ENCODE measurements at places on chromosomes 16 and 17.
A peak's percentile ranks its signal among the peaks of the same experiment; 100 is the strongest.

DNA sequence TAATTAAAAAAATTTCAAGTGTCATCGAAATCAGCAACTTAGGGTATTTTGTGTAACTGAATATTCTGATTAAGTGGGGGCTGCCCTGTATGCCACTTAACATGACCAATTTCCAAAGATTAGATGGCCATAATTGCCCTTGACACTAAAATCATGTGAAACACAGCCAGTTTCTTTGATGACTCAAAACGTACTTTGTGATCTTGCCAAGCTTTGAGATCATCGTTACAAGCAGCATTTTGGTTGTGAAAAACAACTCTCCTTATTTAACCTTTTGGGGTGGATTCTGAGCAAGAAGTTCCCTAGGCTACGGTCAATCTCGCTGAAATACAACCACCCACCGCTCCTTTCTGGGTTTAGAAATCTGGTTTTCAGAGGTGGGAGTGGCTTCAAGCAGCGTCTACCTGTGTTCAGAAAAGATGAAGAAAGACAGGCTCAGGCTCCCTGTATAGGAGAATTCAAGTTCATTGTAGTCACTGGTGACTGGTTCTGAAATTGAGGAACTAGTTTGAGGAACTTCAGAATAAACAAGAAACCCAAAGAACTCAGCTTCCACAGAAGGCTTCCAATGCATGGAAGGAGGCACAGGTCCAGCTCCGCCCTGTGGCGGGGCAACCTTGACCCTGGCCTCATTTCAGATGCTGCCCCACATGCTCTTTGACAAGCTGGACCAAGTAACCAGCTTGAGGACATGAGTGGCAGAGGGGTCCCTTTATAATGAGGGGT is 9.4 kb downstream of the MAP3K14 start:
- peak; percentile 65 for DNase-seq

GRCh38 chr17:57516290-57517230 is 228.5 kb downstream of the CCDC182 start:
- no peak for DNase-seq

DNA sequence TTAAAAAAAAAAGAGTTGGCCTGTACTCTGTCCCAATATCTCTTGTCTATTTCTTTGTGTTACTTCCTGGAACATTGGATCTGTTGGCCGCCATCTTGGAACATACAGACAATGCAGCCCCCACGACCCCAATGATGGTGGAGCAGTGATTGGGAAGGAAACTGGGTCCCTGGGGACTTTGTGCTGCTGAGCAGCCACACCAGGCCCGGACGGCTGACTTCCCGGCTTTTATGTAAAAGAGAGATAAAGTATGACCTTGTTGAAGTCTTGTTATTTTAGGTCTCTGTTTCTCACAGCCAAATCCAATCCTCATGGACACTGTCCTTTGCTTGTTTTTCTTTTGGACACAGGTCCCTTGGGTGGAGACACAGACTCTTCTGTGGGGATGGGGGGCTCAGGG is 204.5 kb downstream of the SALL1 start:
- DNase-seq = no peak

DNA sequence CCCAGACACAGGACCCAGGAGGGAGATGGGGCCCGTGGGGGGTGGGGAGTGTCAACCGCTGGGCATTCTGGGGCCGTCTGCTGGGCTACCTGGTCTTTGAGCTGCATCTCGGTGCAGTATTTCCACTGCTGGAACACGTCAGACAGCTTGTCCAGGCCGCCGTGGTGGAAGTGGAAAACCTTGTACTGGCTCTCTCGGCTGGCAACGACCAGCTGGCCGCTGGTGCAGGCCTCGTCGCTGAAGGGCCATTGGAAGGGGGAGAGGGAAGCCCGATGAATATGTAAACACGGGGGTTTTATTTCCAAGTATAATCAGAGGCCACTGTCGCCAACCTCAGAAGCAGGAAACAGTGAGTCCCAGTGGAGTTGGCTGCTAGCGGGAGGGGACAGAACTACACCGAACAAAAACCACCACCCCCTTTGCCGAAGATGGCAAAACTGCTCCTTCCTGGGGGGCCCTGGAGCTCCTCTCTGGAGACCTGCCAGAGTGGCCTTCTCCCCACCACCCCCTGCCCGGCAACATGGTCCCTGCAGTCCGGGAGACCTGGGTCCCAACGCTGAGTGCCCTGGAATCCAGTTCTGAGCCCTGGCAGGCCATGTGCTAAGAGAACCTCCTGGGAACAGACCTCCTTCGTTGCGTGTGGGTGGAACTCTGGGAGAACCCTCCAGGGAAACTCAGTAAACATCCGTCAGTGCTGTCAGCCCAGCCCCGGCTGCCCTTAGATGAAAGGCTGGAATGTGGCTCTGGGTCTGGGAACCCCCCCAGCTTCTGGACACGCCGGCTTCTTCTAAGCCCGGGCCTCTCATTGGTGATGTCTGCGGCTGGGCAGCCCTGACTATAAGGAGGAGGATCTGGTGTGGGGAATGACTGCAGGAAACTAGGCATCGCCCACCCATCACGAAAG is 84.1 kb downstream of the TBC1D16 start:
- DNase-seq = peak; percentile 45

GRCh38 chr17:69607162-69607834 is 192.8 kb downstream of the MAP2K6 start:
- DNase-seq = peak; percentile 65

DNA sequence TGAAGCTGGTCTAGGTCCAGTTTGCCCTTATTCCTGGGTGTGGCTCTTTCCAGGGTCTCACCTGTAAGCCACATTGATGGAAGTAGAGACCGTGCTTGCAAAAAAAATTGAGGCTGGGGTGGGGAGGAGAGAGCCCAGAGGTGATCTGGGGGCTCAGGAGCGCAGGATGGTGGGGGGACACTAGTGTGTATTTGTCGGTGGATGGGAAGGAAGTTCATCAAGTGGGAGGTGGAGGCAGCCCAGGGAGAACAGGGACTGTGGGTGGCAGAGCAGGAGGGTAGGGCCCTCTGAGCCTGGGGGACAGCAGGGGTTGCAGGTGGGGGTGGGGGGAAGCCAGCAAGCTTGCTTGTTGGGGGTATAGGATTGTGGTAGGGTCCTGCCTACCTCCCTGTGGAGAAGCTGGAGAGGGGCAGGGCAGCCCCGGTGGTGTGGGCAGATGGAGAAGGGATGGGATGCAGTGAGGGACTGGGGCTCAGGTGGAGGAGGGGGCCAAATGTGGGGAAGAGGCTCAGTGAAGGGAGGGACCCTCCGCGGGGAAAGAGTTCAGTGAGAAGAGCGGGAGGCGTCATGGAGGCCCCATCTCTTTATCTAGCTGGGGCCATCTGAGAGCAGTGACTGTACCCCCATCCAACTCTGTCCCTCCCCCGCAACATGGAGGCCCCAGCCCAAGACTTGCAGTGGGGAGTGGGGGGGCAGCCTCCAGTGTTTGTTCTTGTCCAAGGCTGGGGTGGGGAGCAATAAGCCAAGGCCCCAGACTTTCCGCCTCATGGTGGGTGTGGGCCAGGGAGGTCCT is 17.2 kb upstream of the TMEM92 start:
- DNase-seq = no peak

GRCh38 chr16:3112881-3113574 is 642 bp downstream of the ZNF205 start:
- DNase-seq = no peak

- DNase-seq = no peak
Observed at GRCh38 chr16:59597269-59597668, 863.2 kb upstream of the GOT2 start.

- DNase-seq = no peak
Observed at GRCh38 chr17:66435182-66435581, 132.8 kb downstream of the PRKCA start.

DNA sequence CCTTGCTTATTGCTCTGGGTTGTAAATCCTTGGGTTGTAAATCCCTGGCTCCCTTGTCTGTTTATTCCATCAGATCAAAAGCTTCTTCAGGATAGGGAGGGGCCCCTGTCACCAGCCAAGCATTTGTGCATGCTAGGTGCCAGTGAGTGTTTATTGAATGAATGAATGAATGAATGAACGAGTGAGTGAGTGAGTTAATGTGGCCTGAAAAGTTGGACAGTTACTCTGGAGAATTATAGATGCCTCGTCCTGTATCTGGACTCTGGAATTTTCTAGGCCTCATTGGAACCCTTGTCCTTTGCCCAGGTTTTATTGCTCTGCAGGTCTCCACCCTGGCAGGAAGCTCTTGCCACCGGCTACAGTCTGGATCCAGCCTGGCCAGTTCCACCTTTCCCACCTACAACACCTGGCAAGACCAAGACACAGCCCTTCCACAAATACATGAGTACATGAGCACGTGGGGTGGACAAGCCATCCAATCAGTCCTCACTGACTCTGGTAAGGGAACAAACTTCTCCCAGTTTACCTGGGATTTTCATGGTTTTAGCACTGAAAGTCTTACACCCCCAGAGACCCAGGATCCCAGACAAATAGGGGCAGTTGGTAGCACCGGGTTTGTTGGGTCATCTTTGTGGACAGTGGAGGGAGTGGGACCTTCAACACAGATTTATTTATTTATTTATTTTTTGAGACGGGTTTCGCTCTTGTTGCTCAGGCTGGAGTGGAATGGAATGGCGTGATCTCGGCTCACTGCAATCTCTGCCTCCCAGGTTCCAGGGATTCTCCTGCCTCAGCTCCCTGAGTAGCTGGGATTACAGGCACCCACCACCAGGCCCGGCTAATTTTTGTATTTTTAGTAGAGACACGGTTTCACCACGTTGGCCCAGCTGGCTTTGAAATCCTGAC is 14.7 kb upstream of the CDH1 start:
- no peak for DNase-seq

GRCh38 chr17:58884161-58884560 is 128.5 kb downstream of the PPM1E start:
- DNase-seq = no peak

DNA sequence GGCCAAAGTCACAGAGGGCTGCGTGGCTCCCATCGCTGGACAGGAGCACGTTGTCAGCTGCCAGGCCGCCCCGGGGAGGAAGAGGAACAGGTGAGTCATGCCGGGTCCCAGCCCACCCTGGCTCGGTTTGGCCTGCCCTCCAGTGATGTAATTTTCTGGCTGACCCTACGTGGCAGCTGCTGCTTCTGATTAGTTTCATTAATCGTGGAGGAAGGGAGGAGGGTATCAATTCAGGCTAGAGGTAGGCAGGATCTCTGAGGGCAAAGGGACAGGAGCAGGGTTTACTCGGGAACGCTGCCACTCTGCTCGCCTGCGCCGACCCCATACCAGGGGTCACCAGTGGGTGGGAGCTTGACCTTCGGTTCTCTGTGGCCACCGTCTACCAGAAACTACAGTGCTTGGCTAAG is 11.7 kb upstream of the SPATA32 start:
- no peak for DNase-seq

DNA sequence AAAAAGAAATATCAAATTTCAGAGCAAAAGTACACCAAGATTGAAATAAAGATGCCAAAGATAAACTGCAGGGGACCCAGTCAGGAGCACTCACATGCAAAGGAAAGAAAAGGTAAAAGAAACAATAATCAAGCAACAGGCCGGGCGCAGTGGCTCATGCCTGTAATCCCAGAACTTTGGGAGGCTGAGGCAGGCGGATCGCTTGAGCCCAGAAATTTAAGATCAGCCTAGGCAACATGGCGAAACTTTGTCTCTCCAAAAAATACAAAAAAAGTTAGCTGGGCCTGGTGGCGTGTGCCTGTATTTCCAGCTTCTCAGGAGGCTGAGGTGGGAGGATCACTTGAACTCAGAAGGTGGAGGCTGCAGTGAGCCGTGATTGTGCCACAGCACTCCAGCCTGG is 107.6 kb upstream of the SMURF2 start:
- no peak for DNase-seq

GRCh38 chr16:58120234-58120633 is 8.9 kb downstream of the CFAP20 start:
- DNase-seq = no peak

- DNase-seq = no peak
Observed at GRCh38 chr16:15034266-15035162, 21.4 kb downstream of the NTAN1 start.

- no peak for DNase-seq
Observed at GRCh38 chr17:59365383-59365981, 34.0 kb downstream of the YPEL2 start.

GRCh38 chr17:19303367-19303776 is 59.2 kb downstream of the B9D1 start:
- no peak for DNase-seq

- DNase-seq = no peak
Observed at GRCh38 chr17:27553019-27553511, 77.9 kb upstream of the LGALS9 start.

GRCh38 chr17:732902-733720 is 715 bp downstream of the TLCD3A start:
- no peak for DNase-seq

DNA sequence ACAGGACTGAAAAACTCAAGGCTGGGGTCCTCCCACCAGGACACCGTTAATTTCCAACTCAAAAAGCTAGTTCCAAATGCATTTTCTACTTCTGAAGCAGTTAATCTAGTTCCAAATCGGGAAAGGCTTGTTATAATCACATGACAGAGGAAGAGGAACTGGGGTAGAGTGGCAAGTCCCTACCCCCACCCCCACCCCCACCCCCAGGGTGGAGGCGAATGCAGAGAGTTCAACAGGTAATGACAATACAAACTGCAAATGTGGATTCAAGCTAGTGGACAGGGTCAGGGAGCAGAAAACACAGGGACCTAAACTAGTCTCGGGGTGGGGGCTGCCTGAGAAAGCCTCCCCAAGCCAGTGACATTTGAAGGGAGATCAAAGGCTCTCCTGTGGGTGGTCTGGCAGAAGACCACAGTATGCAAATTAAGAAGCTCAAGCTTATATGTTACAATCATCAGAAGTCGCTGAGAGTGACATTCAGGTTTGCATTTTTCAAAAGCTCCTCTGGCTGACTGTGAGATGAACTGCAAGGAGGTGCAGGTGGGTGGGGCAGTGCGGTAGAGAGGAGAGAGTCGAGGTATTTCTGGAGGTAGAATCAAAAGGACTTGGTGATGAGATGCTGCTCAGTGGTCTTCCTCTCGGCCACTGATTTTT is 56.4 kb upstream of the SLC25A19 start:
- DNase-seq = no peak

DNA sequence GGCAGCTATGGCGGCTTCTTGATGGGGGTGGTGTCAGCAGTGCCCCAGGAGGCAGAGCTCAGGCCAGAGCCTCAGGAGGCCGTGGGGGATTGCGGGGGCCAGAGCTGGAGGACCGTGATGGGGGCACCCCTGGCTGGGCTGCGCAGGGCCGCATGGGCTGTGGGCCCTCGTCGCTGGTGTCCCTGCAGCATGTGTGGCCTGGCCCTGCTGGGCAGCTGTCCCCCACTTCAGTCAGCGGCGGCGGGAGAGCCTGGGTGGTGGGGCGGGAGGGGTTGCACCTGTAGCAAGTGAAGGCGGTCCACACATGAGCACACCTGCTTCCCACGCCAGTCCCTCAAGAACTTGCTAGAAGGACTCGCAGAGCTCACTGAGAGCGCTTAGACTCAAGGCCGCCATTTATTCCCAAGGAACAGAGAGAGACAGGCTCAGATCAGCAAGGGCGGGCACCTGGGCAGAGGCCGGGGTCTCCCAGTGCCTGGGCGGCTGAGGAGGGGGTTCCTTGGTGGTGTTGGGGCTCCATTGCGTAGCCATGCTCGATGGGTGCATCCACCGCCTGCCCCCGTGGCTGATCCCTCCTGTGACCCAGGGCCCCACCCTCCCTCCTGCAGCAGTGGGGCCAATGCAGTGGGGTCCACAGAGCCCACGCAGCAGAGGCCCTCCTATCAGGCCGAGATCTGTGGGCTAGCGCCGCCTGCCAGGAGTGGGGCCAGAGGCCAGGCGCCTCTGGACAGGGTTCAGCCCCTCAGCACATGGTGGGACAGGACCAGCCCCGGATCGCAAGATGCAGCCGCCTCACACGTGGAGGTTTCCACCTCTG is 15.7 kb downstream of the PRSS27 start:
- no peak for DNase-seq
